ENCODE measurements at places on chromosomes 4 and X.

GRCh38 chrX:70464051-70464450, 19.4 kb downstream of the DLG3 start:
- DNase-seq: no peak

GRCh38 chrX:128619490-128619889, 567.3 kb upstream of the ACTRT1 start:
- DNase-seq: no peak

DNA sequence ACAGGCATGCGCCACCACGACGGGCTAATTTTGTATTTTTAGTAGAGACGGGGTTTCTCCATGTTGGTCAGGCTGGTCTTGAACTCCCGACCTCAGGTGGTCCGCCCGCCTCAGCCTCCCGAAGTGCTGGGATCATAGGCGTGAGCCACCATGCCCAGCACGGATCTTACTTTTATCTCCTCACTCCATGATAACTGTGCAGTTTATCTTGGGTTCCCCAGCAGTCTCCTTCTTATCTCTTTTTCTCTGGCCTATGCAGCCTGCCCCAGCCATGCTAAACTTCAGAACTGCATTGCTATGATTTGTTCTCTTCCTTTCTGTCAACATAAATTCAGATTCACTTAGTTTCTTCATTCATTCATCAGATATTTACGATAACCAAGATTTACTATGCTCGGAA, 22.4 kb downstream of the PAGE1 start:
- no peak for DNase-seq

GRCh38 chrX:133337250-133337649, 78.0 kb downstream of the GPC4 start:
- DNase-seq: no peak

GRCh38 chr4:169248645-169249044, 22.1 kb downstream of the SH3RF1 start:
- DNase-seq: no peak

DNA sequence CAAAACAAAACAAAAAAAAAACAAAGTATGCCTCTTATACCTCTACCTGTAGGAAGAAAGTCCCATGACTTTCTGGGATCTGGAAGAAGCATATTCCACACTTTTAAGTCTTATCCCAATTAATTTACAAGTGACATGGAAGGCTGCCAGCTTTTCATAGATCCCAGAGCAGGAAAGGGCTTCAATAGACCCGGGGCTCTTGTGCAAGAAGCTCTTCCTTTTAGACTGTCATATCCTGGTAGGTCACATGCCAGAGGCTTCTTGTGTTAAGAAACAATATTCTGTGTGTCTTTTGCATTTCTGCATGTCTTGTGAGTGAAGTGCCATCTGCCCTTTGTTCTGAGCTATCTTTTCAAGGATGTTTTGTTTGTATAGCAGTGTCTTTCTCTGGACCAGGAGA, 84.4 kb upstream of the PHOX2B start:
- no peak for DNase-seq

- no peak for DNase-seq
Observed at GRCh38 chr4:76897536-76898384, at the start of gene SOWAHB. SOWAHB (minus strand) TSS chr4:76898144; CDS start chr4:76897849, 295 bp downstream.

- DNase-seq: no peak
Observed at GRCh38 chrX:34371754-34372153, 239.6 kb upstream of the FAM47A start.

DNA sequence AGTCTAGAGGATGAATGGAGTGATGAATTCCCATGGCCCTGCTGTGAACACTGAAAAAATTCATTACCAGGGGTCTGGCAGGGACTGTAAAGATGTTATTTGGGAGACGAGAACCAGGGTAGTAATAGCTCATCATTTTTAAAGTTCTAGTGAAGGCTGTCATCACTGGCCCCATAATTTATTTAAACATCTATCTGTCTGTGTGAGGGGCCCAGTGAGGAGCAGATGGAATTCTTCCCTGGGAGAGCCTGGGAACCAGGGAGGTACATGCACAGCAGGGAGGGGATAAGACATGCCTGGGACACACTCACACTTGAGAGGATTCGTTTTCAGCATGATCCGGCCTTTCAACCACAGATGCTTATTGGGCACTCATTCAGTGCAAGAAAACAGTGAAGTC, 162.0 kb downstream of the PDGFRA start:
- DNase-seq: no peak

- no peak for DNase-seq
Observed at GRCh38 chr4:23728971-23729370, 160.9 kb downstream of the PPARGC1A start.

GRCh38 chrX:148682206-148682605, 181.8 kb downstream of the AFF2 start:
- DNase-seq: no peak

- DNase-seq: no peak
Observed at GRCh38 chrX:137575596-137576255, 9.8 kb downstream of the ZIC3 start.

DNA sequence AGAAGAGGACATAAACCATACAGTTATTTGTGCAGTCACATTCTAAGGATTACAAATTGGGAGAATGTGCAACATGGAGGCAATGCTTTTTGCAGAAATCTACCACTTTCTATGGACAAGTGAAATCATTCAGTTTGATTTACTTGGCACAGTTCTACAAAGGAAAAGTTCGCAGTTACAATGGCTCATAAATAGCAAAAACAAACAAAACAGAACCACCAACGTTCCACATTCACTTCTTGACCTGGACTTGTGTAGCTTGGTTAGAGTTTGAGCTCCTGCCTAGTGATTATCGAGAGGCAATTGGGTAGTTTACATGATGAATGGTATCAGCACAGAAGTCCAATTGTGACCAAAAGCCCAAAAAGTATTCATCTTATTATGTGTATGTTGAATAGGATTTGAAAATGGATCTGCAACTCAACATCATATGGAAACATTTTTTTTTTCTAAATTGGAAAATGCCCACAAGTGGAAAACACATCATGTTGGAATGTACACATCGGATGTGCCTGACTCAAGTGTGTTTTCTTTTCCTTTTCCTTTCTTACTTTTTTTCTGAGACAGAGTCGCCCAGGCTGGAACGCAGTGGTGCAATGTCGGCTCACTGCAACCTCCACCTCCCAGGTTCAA, 123.8 kb downstream of the LUZP4 start:
- no peak for DNase-seq

GRCh38 chr4:144687466-144687865, 41.5 kb downstream of the HHIP start:
- DNase-seq: no peak

- no peak for DNase-seq
Observed at GRCh38 chr4:75698963-75699228, 25.5 kb upstream of the USO1 start.

- DNase-seq: no peak
Observed at GRCh38 chrX:130625386-130625785, 223.6 kb downstream of the RBMX2 start.

DNA sequence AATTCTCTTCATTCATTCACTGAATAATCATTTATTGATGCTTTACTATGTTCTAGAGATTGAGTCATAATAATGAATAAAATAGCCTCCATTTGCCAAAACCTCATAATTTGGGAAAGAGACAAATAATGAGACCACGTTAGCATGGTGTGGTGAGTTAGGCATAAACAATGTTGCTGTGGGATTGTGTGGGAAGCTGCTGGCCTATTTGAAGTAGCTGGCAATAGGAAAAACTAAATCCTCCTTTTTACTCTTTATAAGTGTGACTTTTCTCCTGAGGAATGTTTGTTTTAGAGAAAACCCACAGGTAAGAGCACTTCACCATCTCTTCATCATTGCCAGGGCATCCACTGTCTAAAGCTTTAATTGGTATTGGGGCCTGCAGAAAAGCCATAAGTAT, 95.3 kb downstream of the AREG start:
- no peak for DNase-seq

DNA sequence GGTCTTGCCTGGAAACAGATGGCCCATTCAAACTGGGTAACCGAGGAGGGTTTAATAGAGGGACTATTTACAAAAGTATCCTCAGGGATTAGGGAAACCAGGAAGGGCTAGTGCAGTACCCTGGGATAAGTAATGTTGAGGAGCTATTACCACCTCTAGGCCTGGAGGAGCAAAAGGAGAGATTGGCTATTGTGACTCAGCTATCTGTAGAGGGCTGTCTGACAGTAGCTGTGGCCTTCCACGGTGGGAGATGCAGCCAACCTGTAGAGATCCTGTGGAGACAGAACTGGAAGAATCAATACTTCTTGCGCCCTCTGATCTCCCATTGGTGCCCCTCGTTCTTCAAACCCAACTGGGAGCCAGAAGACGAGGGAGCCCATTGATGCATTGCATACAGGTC, 34.1 kb upstream of the RPS6KA3 start:
- DNase-seq: no peak

DNA sequence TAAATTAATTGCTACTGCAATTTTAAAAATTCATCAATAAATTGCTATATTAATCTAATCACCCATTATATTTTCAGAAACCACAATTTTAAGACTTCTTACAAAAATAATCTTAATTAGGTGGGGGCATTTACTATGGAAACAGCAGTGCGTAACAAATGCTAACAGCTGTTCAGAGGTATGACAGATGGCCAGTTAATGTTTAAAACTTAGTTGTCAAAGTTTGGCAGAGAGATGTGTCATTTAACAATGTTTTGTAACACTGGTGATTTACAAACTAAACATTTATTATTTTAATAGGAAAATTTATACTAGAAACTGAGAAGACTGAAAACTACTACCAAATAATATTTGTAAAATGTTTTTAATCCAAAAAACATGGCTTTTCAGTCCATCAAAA, 85.2 kb upstream of the GPR34 start:
- DNase-seq: no peak

DNA sequence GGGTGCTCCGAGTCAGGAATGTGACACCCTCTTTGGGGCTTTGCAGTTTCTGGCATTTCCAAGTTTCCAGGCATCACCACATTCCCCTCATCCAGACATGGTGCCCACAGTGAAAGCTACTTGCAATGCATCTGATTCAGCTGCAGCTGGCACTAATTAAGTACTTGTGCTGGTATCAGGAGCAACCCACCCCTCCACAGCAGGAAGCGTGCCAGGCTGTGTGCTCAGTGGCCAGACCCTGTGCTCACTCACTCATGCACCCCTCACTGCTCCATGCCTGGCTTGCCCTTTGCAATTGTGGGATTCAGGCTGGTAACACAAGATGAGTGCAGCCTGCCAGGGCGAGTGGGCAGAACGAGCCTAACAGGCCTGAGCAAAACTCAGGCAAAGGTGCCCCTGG, 271.2 kb downstream of the EPHA5 start:
- no peak for DNase-seq

- no peak for DNase-seq
Observed at GRCh38 chr4:41061482-41062185, 152.7 kb downstream of the APBB2 start.

- no peak for DNase-seq
Observed at GRCh38 chrX:12249997-12250396, 111.7 kb downstream of the FRMPD4 start.

DNA sequence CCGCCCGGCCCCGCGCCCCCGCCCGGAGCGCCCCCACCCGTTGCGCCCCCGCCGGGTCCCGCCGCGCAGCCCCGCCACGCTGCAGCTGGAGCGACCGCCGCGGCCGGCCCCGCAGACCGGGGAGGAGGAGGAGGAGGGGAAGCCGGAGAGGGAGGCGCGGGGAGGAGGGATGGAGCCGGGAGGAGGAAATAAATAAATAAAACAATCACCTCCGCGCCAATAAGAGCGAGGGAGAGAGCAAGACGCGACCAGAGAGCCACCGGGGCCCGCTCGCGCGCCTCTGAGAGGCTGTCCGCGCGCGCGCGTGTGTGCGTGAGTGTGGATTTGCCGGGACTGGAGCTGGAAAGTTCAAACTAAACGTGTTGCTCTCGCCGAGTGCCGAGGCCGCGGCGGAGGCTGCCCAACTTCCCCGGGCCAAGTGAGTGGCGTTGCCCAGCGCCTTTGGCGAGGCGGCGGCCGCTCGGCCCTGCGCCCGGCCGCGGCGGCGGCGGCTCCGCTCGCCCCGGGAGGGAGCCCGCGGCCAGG, 2184.4 kb upstream of the TENM3 start:
- DNase-seq: no peak

DNA sequence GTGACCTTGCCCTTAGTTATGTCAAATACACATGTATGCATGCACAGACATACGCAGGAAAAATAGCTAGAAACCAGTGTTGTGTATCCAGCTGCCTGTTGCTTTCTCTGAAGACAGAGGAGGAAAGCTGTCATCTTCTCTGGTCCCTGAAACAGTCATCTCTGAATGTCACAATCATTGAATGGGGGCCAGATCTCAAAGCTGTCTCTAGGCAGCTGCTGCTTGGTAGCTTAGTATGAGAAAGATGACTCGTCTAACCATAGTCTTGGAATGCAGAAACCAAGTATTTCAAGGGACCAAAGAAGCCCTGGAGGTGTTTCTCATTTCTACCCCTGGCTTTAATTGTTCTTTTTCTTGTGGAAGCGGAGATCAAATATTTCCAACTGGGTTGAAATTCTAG, 4.0 kb downstream of the GRIA3 start:
- no peak for DNase-seq

DNA sequence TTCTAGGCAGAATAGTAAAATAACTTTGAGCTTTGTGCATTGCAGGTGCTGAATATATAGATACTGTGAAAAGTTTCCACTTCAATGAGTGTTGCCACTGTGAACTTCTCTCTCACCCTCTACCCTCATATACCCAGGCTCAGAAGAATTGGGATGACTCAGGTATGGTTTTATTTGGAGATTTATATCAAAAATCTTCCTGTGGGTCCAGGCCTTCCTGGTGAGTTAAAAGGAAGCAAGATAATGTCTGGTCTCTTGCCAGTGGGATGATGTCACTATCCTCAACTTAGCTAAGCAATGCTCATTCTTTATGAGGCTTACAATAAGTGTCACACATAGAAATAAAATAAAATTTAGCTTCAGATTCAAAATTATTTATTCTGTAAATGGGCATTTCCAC, 153.3 kb upstream of the TENT5D start:
- DNase-seq: no peak

DNA sequence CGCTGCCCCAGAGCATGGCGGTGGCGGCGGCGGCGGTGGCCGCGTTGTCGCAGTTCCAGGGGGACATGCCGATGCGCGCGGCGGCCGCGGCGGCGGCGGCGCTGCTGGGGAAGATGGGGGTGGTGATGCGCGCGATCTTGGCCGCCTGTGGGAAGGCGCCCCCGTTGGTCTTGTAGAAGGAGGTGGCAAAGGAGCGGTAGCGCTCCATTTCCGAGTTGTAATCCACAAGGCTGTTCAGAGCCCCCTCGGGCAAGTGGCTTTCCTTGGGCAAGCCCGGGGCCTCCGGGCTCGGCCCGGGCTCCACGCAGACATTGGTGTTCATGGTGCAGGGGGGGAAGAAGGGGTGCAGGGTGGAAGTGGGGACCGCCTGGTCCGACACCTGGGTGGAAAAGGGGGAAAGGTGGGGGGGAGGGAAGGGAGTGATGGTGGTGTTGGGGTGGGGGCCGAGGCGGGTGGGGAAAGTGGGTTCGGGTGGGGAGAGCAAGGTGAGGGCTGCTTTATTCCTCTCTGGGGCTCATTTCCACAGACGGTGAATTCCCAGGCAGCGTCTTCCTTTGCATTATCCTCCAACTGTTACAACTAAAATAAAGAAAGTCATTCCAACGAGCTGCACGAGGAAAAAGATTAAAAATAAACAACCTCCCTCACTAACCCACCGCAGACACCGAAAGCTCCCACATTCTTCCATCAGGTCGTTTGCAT, 3.1 kb downstream of the CXXC4 start:
- DNase-seq: peak; percentile 1

All from stimulated activated CD4-positive, alpha-beta T cell treated with anti-CD3 and anti-CD28 coated beads, Interleukin-15, amount 100 ng/mL, for 1 hour (primary cell).